Astrocyte of the hippocampus (primary cell): ENCODE measurements at places on chromosomes 13 and 19.

DNA sequence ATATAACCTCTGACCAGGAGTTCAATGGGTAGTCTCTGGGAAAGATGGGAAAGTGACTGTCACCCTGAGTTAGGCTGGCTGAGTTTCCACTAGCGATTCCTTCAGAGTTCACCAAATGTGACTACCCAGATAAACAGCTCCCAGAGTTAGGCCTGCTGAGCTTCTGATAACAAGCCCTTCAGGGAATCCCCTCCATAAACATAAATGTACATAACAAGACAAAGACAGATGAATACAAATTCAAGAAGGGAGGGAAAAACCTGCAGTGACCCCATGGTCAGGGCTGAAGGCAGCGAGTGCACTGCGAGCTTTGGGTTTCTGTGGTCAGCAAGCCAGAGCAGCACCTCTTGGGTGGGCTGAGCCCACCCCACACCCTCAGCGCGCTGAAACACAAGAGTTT lies 25.4 kb upstream of the CEACAM4 start:
- no peak for DNase-seq

DNA sequence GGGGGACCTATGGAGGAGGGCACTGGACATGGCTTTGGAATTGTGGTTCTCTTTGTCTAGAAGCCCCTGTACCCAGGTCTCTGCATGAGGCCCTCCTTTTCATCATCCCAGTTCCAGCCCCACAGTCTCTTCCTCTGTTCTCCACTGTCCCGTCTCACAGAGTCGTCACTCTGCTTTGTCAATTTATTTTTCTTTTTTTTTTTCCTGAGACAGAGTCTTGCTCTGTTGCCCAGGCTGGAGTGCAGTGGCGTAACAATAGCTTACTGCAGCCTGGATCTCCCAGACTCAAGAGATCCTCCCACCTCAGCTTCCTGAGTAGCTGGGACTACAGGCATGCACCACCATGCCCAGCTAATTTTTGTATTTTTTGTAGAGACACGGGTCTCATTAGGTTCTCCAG lies 619 bp upstream of the EXOC3L2 start:
- DNase-seq = no peak

- no peak for DNase-seq
These were observed 27.5 kb upstream of the KATNAL1 start for GRCh38 chr13:30334663-30335386.

- no peak for DNase-seq
These were observed 1258.6 kb downstream of the OLFM4 start for GRCh38 chr13:54287062-54287764.

- peak; percentile 84 for DNase-seq
These were observed 67.4 kb downstream of the KCNRG start for GRCh38 chr13:50082426-50083281.

DNA sequence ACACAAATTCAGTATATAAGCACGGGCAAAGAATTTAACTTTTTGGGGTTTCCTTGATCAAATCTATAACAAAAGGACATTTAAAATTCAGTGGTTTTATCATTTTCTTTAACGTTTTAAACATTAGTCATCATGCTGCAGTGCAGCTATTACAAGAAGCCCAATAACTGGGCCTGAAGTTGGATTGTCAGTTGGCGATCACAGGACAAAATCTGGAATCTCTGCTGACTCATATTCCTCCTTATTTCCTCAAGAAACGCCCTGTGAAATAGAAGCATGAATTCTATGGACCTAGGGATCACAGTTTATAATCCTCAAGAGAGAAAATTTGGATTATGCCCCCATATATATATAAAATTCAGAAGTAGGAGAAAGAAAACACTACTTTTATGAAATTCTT lies 971.6 kb upstream of the MIR17HG start:
- no peak for DNase-seq

- DNase-seq = peak; percentile 24
These were observed 186.5 kb downstream of the NHLRC3 start for GRCh38 chr13:39224671-39225240.

- peak; percentile 22 for DNase-seq
These were observed 17.1 kb upstream of the SHFL start for GRCh38 chr19:10069046-10069445.

GRCh38 chr19:38650911-38651584 lies 3.6 kb downstream of the ACTN4 start:
- DNase-seq = peak; percentile 71

- DNase-seq = peak; percentile 73
These were observed 12.2 kb downstream of the ABCC4 start for GRCh38 chr13:95289020-95289444.

GRCh38 chr13:29758531-29759114 lies 91.8 kb downstream of the UBL3 start:
- DNase-seq = no peak

DNA sequence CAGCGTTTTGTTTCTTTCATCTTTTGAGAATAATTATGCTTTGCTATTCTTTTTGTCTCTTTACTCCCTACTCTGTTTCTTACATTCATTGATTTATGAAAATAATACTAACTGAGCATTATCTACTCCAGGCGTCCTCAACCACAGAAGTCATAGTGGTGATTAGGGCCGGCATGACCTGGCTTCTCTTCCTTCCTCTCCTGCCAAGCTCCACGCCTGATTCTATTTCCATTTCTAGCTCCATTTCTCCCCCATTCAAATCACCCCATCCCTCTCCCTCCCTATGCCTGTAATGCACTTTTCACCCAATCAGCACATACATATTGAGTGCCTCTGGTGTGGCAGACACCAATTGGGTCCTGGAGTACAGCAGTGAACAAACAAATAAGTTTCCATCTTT lies 183.2 kb upstream of the GPR12 start:
- DNase-seq = no peak

DNA sequence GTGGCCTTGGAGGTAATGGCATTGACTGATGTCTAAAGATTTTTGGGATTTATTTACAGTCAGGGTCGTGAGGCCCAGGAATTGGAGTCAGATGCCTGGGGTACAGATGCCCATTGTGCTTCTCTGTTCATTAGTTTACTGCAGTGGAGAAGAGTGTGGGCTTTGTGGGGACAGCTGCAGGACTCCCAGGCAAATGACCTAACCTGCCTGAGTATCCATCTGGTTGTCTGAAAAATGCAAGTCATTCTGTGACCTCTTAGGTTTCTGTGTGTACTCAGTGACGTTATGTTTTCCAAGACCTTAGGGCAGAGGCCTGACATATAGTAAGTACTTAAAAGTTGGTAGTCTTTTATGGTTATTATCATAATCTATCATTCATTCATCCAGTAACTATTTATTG lies 60.5 kb downstream of the SPATA13 start:
- no peak for DNase-seq

- no peak for DNase-seq
These were observed 236.4 kb downstream of the ATP8A2 start for GRCh38 chr13:25608181-25608580.

DNA sequence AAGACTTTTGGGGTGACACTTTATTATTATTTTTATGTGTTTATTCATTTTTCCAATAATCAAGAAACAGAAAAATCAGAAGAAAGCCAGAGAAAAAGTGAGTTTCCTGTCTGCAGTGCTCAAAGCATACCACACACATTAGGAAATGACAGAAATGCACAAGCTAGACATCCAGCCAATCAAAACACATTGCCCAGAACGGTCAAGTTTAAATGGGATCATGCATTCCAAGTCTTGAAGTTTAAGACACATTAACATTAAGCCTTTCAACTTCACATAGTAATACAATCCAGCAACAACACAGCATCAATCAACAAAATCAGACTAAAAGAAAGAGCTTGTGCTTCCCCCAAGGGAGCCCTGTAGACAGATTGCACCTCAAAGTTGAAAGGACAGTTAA lies 28.7 kb upstream of the MEDAG start:
- DNase-seq = peak; percentile 87

DNA sequence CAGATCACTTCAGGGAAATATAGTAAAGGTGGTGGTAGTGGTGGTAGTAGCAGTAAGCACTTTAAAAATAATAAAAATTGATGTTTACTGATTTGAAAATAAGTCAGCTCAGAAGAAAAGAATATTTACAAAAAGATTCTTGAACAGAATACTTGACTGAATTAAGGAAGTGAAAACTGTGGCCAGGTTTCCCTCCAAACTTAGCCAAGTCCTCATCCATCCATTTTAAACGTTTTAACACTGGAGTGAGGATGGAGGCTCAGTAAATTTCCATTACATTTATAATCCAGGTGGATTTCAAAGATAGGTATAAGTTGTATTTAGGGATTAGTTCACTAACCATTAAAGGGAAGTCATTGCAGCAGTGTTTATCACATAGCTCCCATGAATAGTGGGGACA lies 221.5 kb downstream of the RGCC start:
- no peak for DNase-seq

DNA sequence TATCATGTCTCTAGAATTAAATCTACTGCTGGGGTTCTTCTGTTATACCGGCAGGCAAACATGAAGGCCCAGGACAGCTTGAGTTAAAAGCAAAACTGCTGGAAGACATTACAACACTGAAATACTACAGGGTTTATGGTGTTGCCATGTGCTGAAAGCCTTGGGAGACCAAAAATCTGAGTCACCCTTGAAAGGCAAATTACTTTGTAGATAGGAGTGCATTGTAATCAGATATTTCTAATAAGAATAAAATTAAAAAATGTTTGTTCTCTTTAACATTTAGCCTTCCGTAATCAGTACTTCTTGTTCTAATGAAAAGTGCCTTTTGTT lies 181.3 kb downstream of the PCDH9 start:
- peak; percentile 74 for DNase-seq

GRCh38 chr13:106336668-106337067 lies 198.8 kb downstream of the EFNB2 start:
- no peak for DNase-seq

GRCh38 chr19:43678512-43679261 lies 8.7 kb upstream of the PLAUR start:
- no peak for DNase-seq

GRCh38 chr13:80612804-80613203 lies 271.9 kb upstream of the SPRY2 start:
- no peak for DNase-seq
